ENCODE measurements at places on chromosomes 1 and 21. TPM values are rescaled to one million over a fixed set of nuclear protein-coding genes. Genes with fewer than 3 reads are reported as not detected.

- DNase-seq: no peak
Measured at GRCh38 chr1:15325375-15326085, 78.5 kb downstream of the FHAD1 start.

DNA sequence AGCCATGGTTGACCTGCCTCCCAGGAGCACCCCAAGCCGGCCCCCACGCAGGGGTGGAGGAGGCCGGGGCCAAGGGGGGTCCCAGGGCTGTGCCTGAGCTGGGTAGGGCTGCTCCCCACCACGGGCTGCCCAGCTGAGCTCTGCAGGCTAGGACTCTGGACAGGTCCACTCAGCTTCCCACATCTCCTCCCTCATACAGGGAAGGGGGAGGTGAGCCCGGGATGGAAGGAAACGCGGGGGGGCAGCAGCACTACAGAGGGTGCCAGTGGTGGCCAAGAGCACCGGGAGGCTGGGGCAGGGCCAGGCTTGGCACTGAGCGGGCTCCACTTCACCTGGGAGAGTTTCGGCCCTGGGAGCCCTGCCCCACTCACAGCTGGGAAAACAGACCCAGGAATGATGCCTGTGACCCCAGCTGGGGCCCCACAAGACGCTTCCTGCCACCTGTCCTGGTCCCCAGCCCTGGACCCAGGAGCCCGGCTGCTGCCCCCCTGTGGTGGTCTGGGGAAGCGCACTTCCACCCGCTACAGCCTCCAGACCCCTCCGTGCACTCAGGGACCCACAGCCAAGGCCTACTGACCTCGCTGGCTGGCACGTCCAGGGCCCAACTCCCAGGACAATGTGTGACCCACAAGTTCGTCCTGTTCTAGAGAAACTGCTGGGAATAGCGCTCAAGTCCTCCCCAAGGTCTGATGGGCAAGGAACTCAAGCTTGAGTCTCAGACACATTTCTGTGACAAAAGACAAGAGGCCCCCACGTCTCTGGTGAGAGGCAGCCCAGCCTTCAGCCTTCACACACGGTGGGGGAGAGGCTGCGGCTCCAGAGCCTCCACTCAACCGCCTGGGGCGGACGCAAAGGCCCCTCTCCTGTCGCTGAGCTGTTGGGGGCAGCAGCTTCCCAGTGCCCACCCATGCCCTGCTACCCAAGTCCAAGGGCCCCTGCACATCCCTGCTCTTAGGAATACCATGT, 3.0 kb downstream of the AURKAIP1 start:
- DNase-seq: peak; percentile 89

Gene ATP1B1
- total RNA-seq: 2.9 TPM

Gene CHIA
- total RNA-seq: not detected

DNA sequence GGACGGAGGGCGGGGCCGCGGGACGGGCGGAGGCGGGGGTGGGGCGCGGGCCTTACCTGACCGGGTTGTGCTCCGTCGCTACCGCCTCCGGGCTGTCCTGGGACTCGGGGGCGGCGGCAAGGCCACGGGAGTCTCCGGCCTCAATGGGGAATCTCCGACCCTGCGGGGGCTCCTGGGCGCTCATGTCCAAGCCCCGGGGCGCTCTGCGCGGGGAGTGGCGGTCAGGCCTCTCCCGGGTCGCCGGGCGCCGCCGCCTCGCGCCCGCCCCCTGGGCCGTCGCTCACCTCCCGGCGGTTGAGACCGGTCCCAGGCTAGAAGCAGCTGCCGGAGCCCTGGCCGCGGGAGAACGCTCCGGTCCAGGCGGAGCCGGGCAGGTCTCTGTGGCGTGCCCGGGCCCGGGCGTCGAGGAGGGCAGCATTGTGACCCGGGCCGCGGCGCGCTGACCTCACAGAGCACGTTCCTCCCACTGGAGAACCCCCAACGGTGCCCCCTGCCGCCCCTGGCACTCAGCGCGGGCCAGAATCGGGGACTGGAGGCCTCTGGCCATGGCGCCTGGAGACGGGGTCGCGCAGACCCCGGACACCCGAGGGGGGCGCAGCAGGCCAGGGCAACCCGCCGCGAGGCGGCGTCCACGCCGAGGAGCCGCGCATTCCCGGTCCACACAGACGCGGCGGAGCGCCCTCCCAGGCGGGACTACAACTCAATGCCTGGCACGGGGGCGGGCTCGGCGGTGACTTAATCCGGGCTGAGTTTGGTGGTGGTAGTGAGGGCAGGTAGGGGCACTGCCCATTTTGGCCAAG, 411 bp downstream of the FAM229A start:
- DNase-seq: peak; percentile 56

DNA sequence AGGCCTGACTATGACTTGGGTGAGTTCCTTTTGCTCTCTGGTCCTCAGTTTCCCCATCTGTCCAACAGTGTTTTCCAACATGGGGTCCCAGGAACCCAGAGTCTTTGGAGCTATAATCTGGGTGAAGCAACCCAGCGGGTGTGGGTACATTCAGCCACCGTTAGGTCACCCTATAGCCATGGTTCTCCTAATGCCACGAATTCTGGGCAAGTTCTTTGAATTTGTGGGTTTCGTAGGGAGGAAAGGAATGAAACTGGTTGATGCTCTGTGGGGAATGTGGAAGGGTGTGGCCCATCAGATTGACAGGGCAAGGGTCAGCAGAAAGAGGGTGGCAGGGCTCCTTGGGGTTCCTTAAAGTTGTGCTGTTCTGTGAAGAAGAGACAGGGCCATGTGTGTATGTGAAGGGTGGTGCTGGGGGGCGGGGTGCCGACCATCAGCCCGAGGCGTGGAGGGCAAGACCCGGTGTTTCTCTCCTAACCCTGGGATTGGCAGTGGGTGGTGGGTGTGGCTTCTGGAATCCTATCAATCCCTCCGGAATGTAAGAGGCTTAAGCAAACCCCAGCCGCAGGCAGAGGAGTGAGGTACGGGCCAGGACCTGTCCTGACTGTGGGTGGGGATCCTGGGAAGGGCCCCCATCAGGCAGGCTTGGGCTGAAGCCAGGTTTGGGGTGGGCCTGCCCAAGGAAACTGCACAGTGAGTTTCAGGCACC, 35.5 kb upstream of the ZNF362 start:
- no peak for DNase-seq

Gene USH2A
- not detected for total RNA-seq

DNA sequence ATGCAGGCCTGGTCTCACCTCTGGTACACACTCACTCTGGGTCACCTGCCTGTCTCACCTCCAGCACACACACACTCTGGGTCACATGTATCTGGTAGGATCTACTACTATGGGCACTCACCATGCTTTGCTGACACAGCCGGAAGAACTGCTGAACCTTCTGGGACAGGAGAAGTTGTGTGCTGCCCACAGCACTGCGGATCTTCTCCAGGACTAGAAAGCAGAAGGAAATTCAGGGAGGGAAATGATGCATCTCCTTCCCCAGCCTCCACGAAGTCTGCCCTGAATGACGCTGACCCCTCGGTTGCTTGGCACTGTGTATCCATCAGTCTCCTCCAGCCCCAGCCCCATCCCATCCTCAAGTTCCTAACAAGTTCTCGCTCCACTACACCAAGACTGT, 7.9 kb upstream of the SMIM12 start:
- DNase-seq: no peak

Gene RGS8
- total RNA-seq: not detected

GRCh38 chr1:10242811-10243210, 32.4 kb downstream of the KIF1B start:
- DNase-seq: no peak

Gene AGT
- not detected for total RNA-seq

DNA sequence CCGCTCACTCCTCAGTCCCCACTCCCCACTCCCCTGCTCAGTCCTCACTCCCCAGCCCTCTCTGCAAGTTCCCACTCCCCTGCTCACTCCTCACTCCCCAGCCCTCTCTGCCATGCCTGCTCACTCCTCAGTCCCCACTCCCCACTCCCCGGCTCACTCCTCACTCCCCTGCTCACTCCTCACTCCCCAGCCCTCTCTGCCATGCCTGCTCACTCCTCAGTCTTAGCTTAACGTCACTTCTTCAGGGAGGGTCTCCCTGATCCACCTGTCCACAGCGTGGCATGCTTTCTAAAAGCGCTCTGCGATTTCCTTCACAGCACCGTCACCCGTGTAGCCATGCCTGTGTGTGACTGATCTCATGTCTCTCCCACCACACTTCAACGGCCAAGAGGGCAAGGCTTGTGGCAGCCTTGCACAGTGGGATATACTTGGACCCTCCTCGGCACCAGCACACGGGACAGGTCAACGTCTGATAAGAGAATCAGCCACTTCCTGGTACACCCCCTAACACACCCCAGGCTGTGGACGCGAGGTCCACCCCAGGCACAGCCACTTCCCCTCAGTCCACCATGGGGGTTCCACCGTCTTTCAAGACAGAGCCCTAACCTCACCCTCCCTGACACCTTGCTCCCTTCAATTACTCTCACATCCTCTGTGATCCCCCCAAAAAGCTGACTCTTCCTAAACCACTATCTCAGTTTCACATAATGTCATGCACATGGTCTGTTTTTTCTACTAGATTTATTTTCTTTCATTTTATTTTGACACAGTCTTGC, 14.0 kb downstream of the PRDM15 start:
- DNase-seq: no peak

DNA sequence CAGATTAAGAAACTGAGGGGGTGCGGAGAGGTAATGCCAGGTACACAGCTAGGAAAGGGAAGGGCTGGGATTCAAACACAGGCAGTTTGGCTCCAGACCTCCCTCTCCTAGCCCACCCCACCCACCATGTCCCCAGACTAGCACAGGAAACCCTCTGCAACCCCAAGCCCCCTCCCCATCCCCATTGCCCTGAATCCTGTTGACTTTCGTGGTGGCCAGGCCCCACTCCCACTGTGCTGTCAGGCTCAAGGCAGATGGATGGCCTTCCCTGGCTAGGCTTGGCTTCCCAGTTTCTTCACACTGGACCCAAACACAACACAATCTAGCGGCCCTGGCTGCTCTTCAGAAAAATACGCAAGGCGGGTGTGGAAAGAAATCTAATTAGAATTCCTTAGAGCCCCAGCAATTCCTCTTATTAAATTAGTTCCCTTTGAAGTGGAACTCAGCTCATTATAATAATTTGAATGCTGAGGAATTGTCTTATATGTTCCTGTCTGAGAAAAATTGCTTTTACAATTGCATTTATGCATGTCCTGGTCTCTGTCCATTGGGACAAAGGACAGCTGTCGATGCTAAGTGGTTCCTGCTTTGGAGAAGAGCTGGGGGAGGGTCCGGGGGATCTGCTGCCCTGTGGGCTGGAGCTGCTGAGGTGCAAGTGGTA, 97.4 kb downstream of the SYF2 start:
- no peak for DNase-seq

- DNase-seq: no peak
Measured at GRCh38 chr1:209777587-209777986, 6.8 kb downstream of the C1orf74 start.

DNA sequence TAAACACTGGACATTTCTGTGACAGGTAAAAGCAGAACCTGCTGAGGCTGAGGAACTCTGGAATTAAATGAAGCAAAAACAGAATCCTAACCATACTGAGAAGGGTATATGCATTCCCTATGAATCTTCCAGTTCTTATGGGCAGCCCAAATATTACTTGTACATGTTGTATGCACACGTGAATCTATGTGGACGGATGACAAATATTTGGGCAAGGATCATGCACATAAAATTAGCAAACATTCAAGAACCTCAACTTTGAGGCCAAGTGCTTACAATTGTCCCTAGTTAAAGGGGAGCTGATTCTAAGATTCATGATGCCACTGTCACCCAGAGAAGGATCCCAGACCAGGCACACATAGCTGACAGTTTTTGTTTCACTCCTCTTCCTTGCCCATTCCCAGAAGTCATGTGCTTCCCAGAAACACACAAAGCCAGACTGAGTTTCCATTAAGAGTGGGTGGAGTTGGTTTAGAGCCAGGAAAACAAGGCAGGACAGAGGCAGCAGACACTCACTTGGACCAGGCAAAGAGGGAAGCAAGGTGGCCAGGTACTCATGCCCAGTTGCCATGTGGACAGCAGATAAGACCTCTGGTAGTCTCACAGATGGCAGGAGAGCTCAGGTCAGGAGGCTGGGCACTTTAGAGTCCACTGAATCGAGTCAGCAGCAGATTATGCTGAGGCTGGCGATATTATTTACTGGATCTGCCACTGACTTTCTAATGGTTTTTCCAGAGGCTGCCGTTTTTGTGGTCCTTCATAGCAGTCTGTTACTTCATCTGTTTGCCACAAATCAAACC, 25.6 kb downstream of the AK2 start:
- no peak for DNase-seq

Gene PLA2G2D
- total RNA-seq: not detected

Gene ALPL
- not detected for total RNA-seq

- DNase-seq: no peak
Measured at GRCh38 chr1:59136541-59137275, 160.2 kb upstream of the FGGY start.

- peak; percentile 46 for DNase-seq
Measured at GRCh38 chr1:92980732-92981647, 19.7 kb upstream of the DIPK1A start.

DNA sequence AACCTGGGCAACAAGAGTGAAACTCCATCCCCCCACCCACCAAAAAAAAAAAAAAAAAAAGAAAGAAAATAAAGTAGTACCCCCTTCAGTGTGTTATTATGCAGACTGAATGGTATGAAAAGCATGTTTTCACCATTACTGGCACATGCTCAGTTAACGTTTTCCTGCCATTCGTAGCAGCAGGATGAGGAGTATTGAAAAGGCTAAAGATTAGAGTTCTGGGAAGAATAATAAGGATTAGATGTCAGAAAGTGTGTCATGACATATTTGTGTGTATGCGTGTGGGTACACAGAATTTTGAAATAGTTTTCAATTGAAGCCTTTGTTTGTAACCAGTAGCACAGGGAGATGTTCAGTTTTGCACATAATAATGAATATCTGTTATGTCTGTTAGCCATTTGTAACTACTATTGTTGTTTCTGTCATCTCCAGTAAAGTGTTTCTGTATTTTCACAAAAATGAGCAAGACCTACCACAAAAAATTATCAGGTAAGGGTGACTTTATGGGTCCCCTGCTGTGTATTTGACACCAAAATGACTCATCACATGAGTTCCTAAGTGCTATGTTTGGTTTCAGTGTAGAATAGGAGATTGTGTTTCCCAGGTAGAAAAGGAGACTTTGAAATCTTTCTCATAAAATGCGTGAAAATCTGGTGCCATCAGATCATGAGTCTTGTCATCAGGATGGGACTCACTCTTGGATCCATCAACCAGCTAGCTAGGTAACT, 358.9 kb downstream of the DISC1 start:
- no peak for DNase-seq

GRCh38 chr1:94578856-94579255, 37.3 kb upstream of the F3 start:
- no peak for DNase-seq

All from activated CD4-positive, alpha-beta T cell treated with anti-CD3 and anti-CD28 coated beads for 36 hours (primary cell).